ENCODE measurements at places on chromosomes 16 and 17. TPM values are rescaled to one million over a fixed set of nuclear protein-coding genes. Genes with fewer than 3 reads are reported as not detected.

- no peak for DNase-seq
- no peaks in the 10 kb centered on the region for H3K27me3 ChIP-seq
- peaks cover 40% of the 10 kb centered on the region for H3K36me3 ChIP-seq
- no peak overlapping the region for H3K27ac ChIP-seq
Observed at GRCh38 chr17:63685041-63685440, 14.9 kb downstream of the LIMD2 start.

DNA sequence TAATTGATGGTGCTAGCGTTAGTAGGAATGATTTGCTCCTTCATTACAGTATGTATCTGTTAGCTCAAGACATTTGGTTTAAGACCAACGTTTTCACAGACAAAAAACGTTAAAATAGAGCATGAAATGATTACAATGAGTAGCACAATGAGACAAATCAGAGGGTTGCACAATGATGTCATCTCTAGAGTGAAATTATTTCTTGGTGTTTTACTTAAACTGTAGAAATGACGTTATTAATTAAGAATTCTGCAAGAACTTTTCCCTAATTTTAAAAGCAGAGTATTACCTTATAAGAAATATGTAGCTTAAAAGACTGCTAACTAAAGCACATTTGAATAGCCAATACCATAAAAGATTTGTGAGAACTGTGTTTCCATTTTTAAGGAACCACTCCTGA, 373.4 kb upstream of the KIF2B start:
- no peaks in the 10 kb centered on the region for H3K36me3 ChIP-seq
- no peak for DNase-seq
- H3K27ac ChIP-seq, result no peak overlapping the region
- no peaks in the 10 kb centered on the region for H3K4me1 ChIP-seq

GRCh38 chr17:75319904-75320691, 30.9 kb upstream of the SLC25A19 start:
- no peak for DNase-seq
- no peak overlapping the region for H3K4me3 ChIP-seq
- peaks cover 33% of the 10 kb centered on the region for H3K36me3 ChIP-seq
- peaks cover 2% of the 10 kb centered on the region for H3K4me1 ChIP-seq

DNA sequence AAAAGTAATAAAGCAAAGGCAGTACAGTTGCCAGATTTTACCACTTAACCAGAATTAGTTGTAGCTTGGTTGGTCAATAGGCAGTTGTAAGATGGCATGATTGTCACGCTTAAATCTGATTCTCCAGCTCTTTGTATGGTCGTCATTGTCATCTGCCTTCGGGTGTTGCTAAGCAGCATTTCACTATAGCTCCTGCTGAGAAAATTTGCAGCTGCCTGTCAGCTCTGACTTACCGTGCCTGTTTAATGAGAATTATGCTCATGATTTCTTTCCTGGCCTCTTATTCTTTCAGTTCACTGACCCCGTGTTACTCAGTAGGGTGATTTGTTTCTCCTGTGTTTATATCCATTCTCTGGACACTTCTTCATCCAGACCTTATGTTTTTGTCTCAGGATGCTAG, 66.7 kb downstream of the TANGO6 start:
- peak overlapping the region; percentile 69 for H3K27ac ChIP-seq
- peaks cover 16% of the 10 kb centered on the region for H3K4me1 ChIP-seq
- H3K27me3 ChIP-seq, result no peaks in the 10 kb centered on the region
- peaks cover 2% of the 10 kb centered on the region for H3K36me3 ChIP-seq
- H3K4me3 ChIP-seq, result no peak overlapping the region

Gene ERAL1
- polyA plus RNA-seq, result 34.5 TPM

Data from liver (tissue), 10 donors.